ENCODE measurements at places on chromosomes 16 and 17. TPM values are rescaled to one million over a fixed set of nuclear protein-coding genes. Genes with fewer than 3 reads are reported as not detected.

The HOXB1 gene
- total RNA-seq: not detected

The RGS11 gene
- 0.14 TPM for total RNA-seq

GRCh38 chr16:8864480-8865110, 4.2 kb downstream of the CARHSP1 start:
- DNase-seq: no peak

DNA sequence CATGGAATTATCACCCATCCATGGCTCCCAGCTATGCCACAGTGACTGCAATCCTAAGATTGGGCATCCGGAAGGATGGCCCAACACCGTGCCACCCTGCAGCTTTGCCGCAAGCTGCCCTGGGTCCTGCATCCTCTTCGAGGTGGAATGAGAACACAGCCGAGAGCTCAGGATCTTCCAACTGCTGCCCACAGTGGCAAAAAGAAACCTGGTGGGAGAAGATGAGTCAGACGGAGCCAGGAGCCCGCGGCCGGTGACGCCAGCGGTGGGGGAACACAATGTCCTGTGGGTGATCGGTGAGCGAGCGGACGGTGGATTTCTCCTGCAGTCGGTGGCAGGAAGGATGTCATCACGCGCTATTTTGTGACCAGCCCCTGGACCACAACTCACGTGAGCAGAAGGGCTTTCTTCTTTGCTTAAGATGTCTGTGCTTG, 20.1 kb downstream of the CD7 start:
- DNase-seq: peak; percentile 82

- DNase-seq: no peak
Observed at GRCh38 chr17:27323538-27324215, 29.8 kb downstream of the WSB1 start.

DNA sequence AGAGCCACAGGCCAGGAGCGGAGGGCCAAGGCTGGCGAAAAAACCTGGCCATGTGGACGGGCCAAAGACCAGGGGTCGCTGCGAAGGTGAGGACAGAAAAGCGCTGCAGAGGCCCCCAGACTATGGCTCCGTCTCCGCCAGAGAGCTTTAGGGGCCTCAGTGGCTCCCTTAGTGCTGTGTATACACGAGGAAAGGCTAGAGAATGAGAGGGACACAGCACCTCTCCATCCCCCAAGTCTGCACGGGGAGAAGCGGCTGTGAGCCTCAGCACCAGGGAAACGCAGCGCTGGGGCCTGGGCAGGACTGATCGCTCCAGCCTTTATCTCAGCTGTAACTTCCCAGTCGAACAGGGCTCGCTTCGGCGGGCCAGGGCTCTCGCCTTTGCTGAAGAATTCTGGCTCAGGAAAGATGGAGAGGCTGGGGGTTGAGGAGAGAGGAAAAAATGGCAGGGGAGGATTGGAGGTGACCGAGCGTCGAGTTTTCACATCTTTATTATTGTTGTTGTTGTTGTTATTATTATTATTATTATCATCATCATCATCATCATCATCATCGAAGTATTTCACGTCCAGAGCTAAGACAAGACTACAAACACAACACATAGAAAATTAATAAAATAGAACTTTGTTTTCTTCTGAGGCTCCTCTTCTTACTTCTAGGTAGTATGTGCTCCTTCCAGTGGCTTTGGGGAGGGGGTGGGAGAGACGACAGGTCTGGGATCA, 1.9 kb upstream of the HOXB5 start:
- no peak for DNase-seq

DNA sequence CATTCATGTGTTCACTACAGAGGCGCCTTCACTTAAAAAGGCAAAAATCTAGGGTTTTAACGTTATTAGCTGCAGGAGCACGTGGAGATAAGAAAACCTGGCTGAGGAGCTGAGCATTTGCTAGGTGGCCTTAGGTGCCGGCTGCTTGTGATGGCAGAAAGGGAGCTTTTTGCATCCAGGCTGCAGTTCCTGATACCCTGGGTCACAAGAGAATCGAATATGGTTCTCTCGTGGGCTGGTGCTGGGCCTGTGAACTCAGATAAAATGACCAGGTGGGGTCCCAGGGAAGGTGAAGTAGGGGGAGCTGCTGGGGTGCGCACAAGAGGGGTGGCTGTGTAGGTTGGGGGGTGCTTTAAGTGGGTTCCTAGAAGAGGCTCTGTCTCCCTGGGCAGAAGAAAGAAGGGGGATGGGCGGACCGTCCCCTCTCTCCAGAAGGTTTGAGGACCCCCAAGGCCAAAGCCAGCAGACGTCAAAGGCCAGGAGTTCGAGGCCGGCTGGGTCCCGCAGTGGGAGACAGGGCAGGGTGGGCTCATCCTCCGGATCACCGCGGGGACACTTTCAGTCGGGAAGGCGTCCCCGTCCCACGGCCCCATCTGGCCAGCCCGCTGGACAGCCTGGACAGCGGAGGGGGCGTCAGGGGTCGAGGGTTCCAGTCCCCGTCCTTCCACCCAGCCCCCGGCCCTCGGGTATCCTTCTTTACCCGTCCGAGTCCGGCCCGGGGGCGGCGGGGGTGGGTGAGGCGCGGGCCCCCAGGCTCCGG, 740 bp upstream of the CMIP start:
- DNase-seq: no peak

DNA sequence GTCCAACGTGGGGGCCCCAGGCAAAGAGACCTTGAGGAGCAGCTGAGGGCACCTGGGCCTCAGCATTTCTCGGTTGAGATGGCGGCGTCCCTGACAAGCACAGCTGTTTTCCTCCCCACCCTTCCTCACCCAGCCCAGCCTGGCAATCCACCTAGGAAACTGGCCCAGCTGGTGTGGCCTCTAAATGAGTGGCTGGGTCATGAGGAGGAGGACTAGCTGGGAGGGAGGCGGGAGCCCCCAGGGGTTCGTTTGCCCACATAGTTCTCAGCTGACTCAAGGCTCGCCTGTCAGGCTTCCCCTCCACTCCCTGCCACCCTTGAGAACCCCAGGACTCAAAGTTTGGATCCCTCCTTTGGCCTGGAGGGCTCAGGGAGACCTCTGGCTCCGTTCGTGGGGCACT, 5.9 kb downstream of the RNF222 start:
- DNase-seq: no peak

- DNase-seq: no peak
Observed at GRCh38 chr16:11676799-11677198, 8.5 kb downstream of the SNN start.

DNA sequence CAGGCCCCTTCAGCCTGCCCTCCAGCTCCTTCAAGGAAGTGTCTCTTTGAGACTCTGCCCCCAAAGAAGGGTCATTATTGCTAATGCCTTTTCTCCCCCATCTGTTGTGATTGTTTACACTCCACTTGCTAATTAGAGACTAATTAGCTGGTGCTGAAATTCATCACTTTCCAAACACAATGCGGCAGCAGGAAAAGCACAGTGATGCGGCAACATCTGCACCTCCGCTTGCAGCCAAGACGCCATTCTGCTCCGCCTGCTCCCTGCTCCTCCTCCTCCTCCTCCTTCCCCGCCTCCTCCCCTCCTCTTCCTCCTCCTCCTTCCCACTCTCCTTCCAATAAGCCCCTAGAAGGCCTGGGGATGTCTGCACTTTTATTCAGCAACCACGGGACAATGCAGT, 110.5 kb downstream of the SDK2 start:
- DNase-seq: no peak

DNA sequence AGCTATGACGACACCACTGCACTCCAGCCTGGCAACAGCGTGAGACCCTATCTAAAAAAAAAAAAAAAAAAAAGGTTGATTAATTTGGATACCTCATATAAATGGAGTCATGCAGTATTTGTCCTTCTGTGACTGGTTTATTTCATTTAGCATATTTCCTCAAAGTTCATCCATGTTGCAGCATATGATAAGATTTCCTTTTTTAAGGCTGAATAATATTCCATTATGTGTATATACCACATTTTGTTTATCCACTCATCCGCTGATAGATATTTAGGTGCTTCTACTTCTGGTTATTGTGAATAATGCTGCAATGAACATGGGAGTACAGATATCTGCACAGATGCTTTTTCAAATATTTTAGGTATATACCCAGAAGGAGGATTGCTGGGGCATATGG, 43.3 kb upstream of the TMC5 start:
- no peak for DNase-seq
